Naive thymus-derived CD4-positive, alpha-beta T cell (primary cell): ENCODE measurements at places on chromosomes 2 and 18. TPM values are rescaled to one million over a fixed set of nuclear protein-coding genes. Genes with fewer than 3 reads are reported as not detected.

DNA sequence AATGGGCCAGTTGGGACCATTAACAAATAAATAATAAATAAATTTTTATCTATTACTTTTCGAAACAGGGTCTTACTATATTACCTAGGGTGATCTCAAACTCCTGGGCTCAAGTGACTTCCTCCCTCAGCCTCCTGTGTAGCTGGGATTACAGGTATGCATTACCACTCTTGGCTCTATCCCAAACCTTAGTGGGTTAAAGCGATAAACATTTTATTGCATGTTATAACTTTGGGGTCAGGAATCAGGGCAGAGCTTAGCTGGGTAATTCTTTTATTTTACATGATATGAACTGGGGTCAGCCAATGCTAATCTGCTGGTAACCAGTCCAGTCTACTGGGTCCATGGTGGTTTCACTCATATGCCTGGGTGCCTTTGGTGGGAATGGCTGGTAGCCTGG is 127.8 kb downstream of the MYO3B start:
- no peak for DNase-seq

- no peak for DNase-seq
Measured at GRCh38 chr18:37508207-37508606, 57.4 kb downstream of the CELF4 start.

GRCh38 chr2:159677654-159678053 is 34.7 kb upstream of the MARCHF7 start:
- no peak for DNase-seq

Gene FAM237A
- total RNA-seq: not detected

DNA sequence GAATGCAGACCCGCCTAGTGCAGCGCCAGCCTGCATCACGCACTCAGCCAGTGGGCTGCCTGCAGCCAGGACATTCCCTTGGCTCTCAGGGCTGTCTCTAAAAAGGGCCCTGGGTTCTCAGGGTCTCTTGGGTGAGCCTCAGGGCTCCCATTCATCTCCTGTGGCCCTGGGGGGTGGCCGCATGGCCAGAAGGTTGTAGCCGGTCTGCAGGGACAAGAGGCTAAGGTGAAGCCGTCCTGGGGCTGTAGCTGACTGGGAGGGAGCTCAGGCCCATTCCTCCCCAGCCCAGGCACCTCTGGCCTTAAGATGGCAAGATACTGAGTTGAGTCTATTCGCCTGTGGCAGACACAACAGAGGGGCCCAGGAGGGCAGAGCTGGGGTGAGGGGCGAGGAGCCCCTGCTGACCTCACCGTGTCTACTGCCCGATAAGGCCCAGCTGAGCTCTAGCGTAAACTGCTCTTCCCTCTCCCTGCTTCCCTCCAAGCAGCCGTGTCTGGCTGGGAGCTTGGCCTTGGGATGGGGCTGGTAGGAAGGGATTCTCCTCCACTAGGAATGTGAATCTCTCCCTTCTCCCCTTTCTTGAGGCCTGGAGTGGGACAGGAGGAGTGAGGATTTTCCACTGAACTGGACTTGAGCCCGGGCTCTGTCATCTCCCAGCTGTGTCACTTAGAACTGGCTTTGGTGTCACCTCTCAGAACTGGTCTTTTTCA is 37.9 kb downstream of the INHBB start:
- DNase-seq: no peak

Gene FAM228B
- total RNA-seq: 19.1 TPM

DNA sequence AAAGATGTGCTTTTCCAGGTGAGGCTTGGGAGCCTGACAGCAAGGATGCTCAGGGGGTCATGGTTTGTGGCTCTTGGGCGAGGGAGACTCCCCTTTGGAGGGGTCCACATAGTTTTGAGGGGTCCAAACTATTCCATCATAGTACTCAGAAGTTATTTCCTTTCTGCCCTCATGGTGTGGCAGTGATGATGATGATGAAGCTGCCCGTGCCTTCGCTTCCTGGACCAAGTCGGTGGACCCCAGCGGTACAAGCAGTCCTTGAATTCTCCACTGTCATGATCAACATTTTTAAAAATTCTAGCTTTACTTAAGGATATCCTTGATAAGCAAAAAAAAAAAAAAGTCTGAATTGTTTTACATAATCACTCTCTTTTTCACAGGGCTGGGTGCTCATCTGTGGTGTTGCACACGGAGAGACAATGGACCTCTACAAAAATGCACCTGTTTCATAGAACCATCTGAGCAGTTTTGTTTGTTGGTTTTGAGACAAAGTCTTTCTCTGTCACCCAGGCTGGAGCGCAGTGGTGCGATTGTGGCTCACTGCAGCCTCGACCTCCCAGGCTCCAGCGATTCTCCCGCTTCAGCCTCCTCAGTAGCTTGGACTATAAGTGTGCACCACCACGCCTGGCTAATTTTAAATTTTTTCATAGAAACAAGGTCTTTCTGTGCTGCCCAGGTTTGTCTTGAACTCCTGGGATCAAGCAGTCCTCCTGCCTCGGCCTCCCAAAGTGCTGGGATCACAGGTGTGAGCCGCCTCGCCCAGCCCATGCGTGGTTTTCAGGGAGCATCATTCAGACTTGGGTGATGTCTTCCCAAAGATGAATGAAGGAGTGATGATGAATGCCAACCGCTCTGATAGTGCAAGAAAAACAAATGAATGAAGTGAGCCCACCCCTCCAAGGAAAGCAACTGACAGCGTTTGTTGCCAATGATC is 271.4 kb upstream of the HDAC4 start:
- DNase-seq: no peak

- DNase-seq: no peak
Measured at GRCh38 chr2:71668326-71669057, 215.1 kb downstream of the DYSF start.

GRCh38 chr18:39627936-39628335 is 2062.3 kb upstream of the CELF4 start:
- DNase-seq: no peak

Gene ASAP2
- 0.10 TPM in 2 replicates for total RNA-seq

GRCh38 chr18:75075016-75075305 is 134.0 kb downstream of the PTGR3 start:
- no peak for DNase-seq

- DNase-seq: no peak
Measured at GRCh38 chr2:128988326-128988725, 669.7 kb upstream of the HS6ST1 start.

- no peak for DNase-seq
Measured at GRCh38 chr2:160208655-160209515, 8.8 kb upstream of the ITGB6 start.

Gene REG1B
- total RNA-seq: not detected in 2 replicates

DNA sequence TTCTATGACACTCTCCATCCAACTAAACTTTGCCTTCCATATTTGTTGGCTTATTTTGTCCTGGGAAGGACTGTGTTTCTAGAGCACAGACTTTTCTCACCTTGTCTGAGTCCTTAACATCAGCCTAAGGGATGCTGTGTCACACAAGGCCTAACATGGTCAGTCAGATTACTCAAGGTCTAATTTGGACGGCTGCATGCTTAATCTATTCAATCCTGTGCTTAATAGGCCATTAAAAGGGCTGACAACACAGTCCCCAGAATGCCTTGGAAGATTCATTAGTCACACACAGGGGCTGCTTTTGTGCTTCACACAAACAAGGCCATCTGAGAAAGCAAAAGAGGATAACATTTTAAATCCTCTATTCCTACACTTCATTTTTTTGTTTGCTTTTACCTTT is 84.0 kb downstream of the DYNAP start:
- no peak for DNase-seq

GRCh38 chr2:217878915-217879590 is 123.7 kb downstream of the TNS1 start:
- no peak for DNase-seq

- DNase-seq: no peak
Measured at GRCh38 chr2:60759654-60760053, 3.6 kb downstream of the PAPOLG start.

Gene SGO2
- total RNA-seq: 2.1 TPM

Gene ANKRD30BL
- not detected for total RNA-seq

- peak; percentile 42 for DNase-seq
Measured at GRCh38 chr2:101696272-101697123, 1.0 kb upstream of the MAP4K4 start.

DNA sequence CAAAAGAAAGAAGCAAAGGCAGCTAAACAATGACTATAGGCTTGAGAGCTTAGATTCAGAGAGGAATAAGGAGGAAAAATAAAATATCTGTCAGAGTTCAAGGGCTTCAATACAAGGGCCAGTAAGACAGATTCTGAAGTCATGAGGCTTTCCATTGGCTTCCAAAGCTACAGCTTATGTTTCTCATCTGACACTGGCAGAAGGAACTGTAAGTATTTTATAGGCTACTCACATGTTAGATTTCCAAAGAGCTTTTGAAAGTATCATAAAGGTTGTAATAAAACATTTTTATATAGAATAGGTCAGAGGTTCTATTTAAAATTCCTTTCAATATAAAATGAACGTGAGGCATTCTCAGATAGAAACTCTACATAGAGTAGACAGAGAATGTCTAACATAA is 746.6 kb upstream of the NXPH2 start:
- DNase-seq: no peak

Gene RBM44
- total RNA-seq: 0.69 and 1.0 TPM in 2 replicates
